ENCODE measurements at places on chromosomes 6 and 20.

DNA sequence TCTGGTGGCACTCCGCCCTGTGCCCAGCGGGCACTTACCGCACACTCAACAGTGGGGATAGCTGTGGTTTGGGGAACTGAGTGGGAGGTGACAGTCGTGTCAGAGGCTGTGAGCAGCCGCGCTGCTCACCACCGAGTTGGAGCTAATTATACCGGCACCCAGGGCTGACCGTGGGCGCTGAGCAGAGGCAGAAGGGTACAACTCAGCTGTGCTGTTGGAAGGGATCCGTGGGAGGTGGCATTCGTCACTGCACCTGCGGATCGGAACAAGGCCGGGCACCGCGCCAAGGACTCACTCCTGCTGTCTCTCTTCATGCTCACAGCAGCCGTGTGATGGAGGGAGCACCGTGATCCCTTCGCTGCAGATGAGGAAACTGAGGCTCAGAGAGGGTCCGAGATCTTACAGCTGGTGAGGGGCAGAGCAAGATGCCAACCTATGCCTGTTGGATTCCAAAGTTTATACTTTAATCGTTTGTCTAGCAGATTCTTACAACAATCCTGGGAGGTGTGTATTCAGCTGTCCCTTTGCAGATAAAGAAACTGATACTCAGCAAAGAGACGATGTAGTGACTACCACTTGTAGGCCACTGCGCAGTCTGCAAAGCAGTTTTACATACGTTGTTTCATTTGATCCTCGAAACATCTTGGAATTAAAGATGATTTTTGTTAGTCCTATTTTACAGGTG lies 713 bp upstream of the ELMO2 start:
- no peaks in the 10 kb centered on the region for H3K27me3 ChIP-seq
- H3K27ac ChIP-seq, result no peak overlapping the region
- peaks cover 43% of the 10 kb centered on the region for H3K4me1 ChIP-seq
- H3K4me3 ChIP-seq, result peak overlapping the region; percentile 87
- no peaks in the 10 kb centered on the region for H3K36me3 ChIP-seq

- H3K4me1 ChIP-seq, result peaks cover 6% of the 10 kb centered on the region
- H3K36me3 ChIP-seq, result no peaks in the 10 kb centered on the region
Observed at GRCh38 chr6:165844801-165845364, 181.8 kb upstream of the PDE10A start.

GRCh38 chr6:104123227-104123626 lies 736.5 kb downstream of the HACE1 start:
- no peak overlapping the region for H3K27ac ChIP-seq
- H3K27me3 ChIP-seq, result no peaks in the 10 kb centered on the region
- H3K4me3 ChIP-seq, result no peak overlapping the region
- no peak for DNase-seq

DNA sequence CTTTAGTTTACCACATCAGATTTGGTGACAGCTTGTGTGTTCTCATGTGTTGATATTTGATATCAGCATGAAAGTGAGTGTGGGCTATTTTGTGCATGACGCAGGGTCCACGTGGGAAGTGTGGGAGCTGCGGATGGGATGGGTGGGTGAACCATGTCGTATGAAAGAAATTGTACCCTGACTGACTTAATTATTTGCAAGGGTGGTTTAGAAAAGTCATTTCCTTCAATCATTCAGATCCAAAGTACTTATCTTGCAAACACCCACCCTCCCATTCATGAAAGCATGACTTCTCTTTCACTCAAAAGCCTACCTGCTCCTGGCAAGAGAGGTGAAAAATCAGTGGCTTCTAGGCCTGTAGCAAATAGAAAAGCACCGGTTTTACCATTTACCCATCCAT lies 91.8 kb upstream of the BACH2 start:
- peaks cover 15% of the 10 kb centered on the region for H3K4me1 ChIP-seq
- H3K36me3 ChIP-seq, result no peaks in the 10 kb centered on the region
- H3K27ac ChIP-seq, result no peak overlapping the region
- no peaks in the 10 kb centered on the region for H3K27me3 ChIP-seq

- no peak for DNase-seq
- H3K4me3 ChIP-seq, result no peak overlapping the region
- peaks cover 3% of the 10 kb centered on the region for H3K4me1 ChIP-seq
- no peak overlapping the region for H3K27ac ChIP-seq
- H3K27me3 ChIP-seq, result peaks cover 46% of the 10 kb centered on the region
- no peaks in the 10 kb centered on the region for H3K36me3 ChIP-seq
Observed at GRCh38 chr6:27593861-27594260, 121.0 kb upstream of the ZNF184 start.

DNA sequence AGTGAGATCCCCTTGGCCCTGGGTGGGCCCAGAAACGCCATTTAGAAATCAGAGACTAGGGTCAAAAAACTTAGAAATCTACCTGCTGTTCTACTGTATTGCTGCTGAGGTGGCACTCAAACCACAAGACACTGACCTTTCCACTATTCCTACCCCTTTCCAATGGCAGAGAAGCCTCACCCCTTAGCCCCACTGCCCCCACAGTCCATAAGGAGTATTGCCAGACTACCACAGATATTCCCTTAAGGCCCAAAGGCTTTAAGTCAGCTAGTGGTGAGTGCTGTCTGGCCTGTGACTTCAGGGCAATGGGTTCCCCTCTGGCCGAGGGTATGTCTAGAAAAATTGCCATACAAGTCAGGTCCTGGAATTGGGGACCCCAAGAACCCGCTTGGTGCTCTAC lies 656.1 kb downstream of the COL12A1 start:
- H3K4me1 ChIP-seq, result no peaks in the 10 kb centered on the region
- no peaks in the 10 kb centered on the region for H3K27me3 ChIP-seq
- H3K36me3 ChIP-seq, result no peaks in the 10 kb centered on the region
- no peak for DNase-seq
- H3K27ac ChIP-seq, result no peak overlapping the region

DNA sequence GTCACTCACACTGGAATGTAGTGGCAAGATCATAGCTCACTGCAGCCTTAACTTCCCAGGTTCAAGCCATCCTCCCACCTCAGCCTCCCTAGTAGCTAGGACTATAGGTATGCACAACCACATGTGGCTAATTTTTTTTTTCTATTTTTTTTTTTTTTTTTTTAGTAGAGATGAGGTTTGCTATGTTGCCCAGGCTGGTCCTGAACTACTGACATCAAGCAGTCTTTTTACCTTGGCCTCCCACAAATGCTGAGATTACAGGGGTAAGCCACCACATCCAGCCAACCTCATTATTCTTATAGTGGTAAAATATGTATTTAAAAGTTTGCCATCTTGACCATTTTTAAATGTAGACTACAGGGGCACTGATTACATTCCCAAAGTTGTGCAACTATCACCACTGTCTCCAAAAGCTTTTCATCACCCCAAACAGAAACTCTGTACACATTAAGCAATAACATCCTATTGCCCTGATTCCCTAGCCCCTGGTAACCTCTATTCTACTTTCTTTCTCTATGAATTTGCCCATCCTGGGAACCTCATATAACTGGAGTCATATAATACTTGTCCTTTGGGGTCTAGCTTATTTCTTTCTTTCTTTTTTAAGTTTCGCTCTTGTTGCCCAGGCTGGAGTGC lies 268.0 kb upstream of the JARID2 start:
- H3K4me1 ChIP-seq, result peaks cover 5% of the 10 kb centered on the region
- H3K4me3 ChIP-seq, result no peak overlapping the region
- no peaks in the 10 kb centered on the region for H3K36me3 ChIP-seq
- no peak for DNase-seq
- no peaks in the 10 kb centered on the region for H3K27me3 ChIP-seq

- no peak for DNase-seq
- H3K36me3 ChIP-seq, result no peaks in the 10 kb centered on the region
- H3K27me3 ChIP-seq, result no peaks in the 10 kb centered on the region
- H3K4me1 ChIP-seq, result no peaks in the 10 kb centered on the region
Observed at GRCh38 chr6:44664716-44665115, 277.2 kb downstream of the CDC5L start.

- DNase-seq, result peak; percentile 19
- no peaks in the 10 kb centered on the region for H3K4me1 ChIP-seq
- no peak overlapping the region for H3K27ac ChIP-seq
- no peaks in the 10 kb centered on the region for H3K27me3 ChIP-seq
- no peak overlapping the region for H3K4me3 ChIP-seq
Observed at GRCh38 chr6:84685983-84686584, 78.3 kb downstream of the TBX18 start.

- H3K27me3 ChIP-seq, result no peaks in the 10 kb centered on the region
- DNase-seq, result no peak
- H3K36me3 ChIP-seq, result no peaks in the 10 kb centered on the region
- H3K4me1 ChIP-seq, result no peaks in the 10 kb centered on the region
- H3K4me3 ChIP-seq, result no peak overlapping the region
Observed at GRCh38 chr6:85240787-85241385, 209.0 kb upstream of the NT5E start.

DNA sequence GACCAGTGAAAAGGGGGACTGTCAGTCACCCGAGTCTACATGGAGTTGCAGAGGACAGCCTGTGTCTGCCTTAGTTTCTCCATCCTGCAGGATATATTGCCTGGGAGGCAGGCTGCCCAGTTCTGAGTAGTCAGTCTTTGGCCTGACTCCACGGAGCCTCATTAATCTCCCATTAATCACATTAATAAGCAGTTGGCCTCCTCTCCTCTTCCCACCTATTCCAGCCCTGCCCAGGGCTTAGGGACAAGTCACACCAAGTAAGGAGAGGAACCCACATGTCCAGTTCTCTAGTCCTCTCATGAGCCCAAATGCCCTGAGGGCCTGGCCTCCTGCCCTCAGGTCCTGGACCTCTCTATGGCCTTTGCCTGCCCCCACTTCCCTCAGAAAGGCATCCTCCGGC lies 1.3 kb upstream of the MUCL3 start:
- H3K27me3 ChIP-seq, result no peaks in the 10 kb centered on the region
- H3K4me3 ChIP-seq, result no peak overlapping the region
- H3K4me1 ChIP-seq, result no peaks in the 10 kb centered on the region
- no peaks in the 10 kb centered on the region for H3K36me3 ChIP-seq
- H3K27ac ChIP-seq, result no peak overlapping the region

- H3K27ac ChIP-seq, result no peak overlapping the region
- peaks cover 7% of the 10 kb centered on the region for H3K4me1 ChIP-seq
- no peak overlapping the region for H3K4me3 ChIP-seq
- H3K27me3 ChIP-seq, result peaks cover 2% of the 10 kb centered on the region
- H3K36me3 ChIP-seq, result no peaks in the 10 kb centered on the region
- peak; percentile 75 for DNase-seq
Observed at GRCh38 chr6:129500958-129501739, 208.8 kb downstream of the ARHGAP18 start.

DNA sequence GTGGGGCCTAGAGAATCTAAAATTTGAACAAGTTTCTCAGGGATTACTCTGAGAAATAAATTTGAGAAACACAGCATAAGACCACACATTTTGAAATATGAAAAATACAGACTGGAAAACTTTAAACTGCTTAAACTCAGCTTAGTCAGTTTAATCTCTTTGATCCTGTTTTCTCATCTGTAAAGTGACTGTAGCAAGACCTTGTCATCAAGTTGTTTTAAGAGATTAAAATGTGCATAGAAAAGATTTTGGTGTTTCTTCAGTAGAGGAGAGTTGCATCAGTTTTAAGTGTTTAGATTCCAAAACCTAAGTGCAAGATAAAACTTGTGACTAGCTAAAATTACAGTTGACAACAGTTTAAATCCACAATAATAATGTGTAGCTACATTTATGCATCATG lies 8.1 kb upstream of the BCKDHB start:
- no peak overlapping the region for H3K27ac ChIP-seq
- H3K4me3 ChIP-seq, result no peak overlapping the region
- H3K27me3 ChIP-seq, result no peaks in the 10 kb centered on the region
- DNase-seq, result no peak
- H3K4me1 ChIP-seq, result peaks cover 2% of the 10 kb centered on the region
- H3K36me3 ChIP-seq, result no peaks in the 10 kb centered on the region

DNA sequence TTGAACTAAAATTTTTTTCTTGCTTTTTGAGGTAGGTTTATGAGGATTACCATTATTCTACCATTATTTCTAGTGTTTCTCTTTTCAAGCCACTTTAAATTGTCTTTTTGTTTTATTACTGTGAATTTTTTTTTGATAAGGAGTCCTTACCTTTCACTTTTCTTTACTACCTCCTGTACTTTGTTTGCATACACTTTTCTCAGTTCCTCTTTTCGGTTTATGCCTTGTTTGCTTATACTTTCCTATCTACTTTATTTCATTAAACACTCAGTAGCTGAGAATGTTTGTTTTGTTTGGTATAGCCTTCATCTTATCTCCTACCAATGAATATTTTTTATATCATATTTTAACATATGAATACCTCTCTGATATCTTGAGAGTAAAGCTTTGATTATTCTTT lies 147.9 kb downstream of the TFAP2B start:
- peaks cover 2% of the 10 kb centered on the region for H3K4me1 ChIP-seq
- no peak overlapping the region for H3K4me3 ChIP-seq
- no peaks in the 10 kb centered on the region for H3K36me3 ChIP-seq
- H3K27ac ChIP-seq, result no peak overlapping the region
- no peak for DNase-seq
- no peaks in the 10 kb centered on the region for H3K27me3 ChIP-seq

- H3K36me3 ChIP-seq, result peaks cover 9% of the 10 kb centered on the region
- no peak overlapping the region for H3K4me3 ChIP-seq
- no peak overlapping the region for H3K27ac ChIP-seq
- DNase-seq, result peak; percentile 76
Observed at GRCh38 chr6:3013486-3013885, 13.8 kb downstream of the NQO2 start.

- H3K4me1 ChIP-seq, result peaks cover 7% of the 10 kb centered on the region
- no peaks in the 10 kb centered on the region for H3K36me3 ChIP-seq
- H3K27me3 ChIP-seq, result no peaks in the 10 kb centered on the region
- H3K4me3 ChIP-seq, result no peak overlapping the region
- H3K27ac ChIP-seq, result peak overlapping the region; percentile 91
- DNase-seq, result no peak
Observed at GRCh38 chr6:31401403-31401802, 2.0 kb upstream of the MICA start.

DNA sequence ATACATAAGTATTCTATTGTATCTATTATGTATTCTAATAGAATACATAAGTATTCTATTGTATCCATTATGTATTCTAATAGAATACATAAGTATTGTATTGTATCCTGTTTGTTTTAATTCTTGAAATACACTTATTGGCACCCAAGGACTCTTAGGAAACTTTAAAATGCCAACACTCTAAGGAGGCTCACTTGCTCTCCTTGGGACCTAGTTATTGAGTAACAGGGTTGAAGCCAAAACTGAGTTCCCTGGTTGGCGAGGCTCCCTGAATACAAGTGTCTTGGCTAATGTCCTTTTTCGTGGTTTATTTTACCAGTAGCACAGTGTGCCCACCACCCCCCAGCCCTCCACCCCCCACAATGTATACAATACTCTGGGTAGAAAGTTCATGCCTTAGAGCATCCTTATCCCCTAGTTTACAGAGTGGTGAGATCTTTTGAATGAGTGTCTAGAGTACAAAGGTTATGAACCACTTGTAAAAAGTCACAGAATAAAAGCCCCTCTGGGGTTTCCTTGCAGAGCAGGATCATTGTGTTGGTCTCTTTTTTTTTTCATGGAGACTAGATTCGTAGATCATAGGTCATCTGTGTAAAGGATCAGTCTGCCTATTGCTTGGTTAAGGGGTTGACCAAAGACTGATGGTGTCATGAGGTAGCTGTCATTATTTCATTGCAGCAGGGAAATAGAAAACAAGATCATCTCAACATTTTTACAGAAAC lies 32.5 kb upstream of the PRDM1 start:
- no peaks in the 10 kb centered on the region for H3K4me1 ChIP-seq
- DNase-seq, result no peak
- no peak overlapping the region for H3K27ac ChIP-seq
- no peaks in the 10 kb centered on the region for H3K27me3 ChIP-seq

GRCh38 chr20:53157443-53158408 lies 185.6 kb downstream of the TSHZ2 start:
- peak; percentile 31 for DNase-seq
- no peaks in the 10 kb centered on the region for H3K4me1 ChIP-seq
- no peak overlapping the region for H3K27ac ChIP-seq
- no peak overlapping the region for H3K4me3 ChIP-seq
- no peaks in the 10 kb centered on the region for H3K36me3 ChIP-seq
- no peaks in the 10 kb centered on the region for H3K27me3 ChIP-seq

Measured in common myeloid progenitor, CD34-positive (primary cell).